Astrocyte (in vitro differentiated cells and primary cell): ENCODE measurements at places on chromosomes 5 and 9. TPM values are rescaled to one million over a fixed set of nuclear protein-coding genes. Genes with fewer than 3 reads are reported as not detected.

DNA sequence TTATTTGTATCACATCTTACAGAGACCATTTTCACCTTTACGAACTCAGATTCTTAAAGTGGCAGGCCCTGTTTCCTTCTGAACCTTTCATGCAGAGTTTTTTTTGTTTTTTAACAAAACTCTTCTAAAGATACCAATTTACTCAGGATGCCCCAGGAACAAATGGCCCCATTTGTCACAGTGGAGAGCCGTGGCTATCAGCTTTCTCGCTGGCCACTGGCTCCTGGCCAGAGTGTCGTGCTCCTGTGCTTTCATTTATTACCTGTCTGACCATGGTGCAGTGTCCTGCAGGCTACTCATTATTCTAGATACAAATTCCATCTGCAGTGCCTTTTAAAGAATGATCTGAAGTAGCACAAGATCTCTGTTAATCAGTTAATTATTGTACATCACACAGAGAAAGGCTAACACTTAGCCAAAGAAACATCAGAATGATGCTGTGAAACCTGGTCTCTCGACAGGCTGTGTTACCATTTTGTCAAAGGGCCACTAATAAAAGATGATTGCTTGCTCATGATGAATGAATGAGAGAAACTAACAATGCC is 27.8 kb downstream of the ADRA1B start:
- no peak for DNase-seq

- DNase-seq = no peak
These were observed 8.8 kb downstream of the ARPC5L start for GRCh38 chr9:124870723-124871122.

GRCh38 chr9:134052941-134053340 is 14.9 kb downstream of the BRD3 start:
- no peak for DNase-seq

MSMP gene
- not detected in 2 replicates for total RNA-seq

GRCh38 chr9:118577121-118577520 is 792.1 kb downstream of the BRINP1 start:
- DNase-seq = peak; percentile 76

DNA sequence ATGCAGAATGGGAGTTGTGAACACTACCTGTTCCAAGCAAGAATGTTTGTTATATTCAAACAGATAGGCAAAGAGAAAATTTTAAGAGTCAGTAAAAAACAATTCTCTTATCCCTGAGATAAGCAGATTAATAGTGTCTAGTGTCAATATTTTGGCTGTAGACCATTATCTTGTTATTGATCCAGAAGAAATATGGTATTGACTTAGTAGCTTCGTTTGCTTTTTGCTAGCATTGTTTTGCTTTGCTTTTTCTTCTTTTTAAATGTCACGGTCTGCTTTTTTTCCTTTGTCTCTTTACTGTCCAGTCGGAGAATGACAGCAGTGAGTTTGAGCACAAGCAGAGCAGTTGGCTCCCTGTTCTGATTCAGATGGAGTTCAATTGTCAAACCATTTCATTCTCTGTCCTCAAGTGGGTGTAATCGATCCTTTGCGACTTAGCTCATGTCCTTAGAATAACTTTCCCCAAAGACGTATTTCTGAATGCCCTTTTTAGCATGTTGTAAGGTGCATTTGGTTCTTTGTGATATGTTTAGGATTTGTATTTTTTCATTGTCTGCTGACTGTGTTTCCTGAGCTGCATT is 29.3 kb downstream of the FUBP3 start:
- no peak for DNase-seq

LECT2 gene
- total RNA-seq = not detected in 2 replicates

- no peak for DNase-seq
These were observed 51.4 kb upstream of the NEK6 start for GRCh38 chr9:124206391-124206790.

OMD gene
- total RNA-seq = not detected in 2 replicates

DNA sequence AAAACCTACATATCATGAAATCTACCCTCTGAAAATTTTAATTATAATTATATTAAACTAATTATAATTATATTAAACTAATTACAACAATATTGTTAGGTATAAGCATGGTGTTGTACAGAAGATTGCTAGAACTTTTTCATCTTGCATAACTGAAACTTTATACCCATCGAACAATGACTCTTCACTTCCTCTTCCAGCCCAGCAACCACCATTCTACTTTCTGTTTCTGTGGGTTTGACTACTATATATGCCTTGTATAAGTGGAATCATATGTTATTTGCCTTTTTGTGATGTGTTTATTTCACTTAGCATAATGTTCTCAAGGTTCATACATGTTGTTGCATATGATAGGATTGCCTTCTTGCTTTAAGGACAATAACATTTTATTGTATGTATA is 274.2 kb upstream of the CCNH start:
- no peak for DNase-seq

GRCh38 chr9:8392866-8393265 is 593.3 kb upstream of the DMAC1 start:
- DNase-seq = no peak

GPR21 gene
- 0.67 and 1.6 TPM in 2 replicates for total RNA-seq

- peak; percentile 25 for DNase-seq
These were observed 20.8 kb downstream of the DCANP1 start for GRCh38 chr5:135426102-135427082.

DNA sequence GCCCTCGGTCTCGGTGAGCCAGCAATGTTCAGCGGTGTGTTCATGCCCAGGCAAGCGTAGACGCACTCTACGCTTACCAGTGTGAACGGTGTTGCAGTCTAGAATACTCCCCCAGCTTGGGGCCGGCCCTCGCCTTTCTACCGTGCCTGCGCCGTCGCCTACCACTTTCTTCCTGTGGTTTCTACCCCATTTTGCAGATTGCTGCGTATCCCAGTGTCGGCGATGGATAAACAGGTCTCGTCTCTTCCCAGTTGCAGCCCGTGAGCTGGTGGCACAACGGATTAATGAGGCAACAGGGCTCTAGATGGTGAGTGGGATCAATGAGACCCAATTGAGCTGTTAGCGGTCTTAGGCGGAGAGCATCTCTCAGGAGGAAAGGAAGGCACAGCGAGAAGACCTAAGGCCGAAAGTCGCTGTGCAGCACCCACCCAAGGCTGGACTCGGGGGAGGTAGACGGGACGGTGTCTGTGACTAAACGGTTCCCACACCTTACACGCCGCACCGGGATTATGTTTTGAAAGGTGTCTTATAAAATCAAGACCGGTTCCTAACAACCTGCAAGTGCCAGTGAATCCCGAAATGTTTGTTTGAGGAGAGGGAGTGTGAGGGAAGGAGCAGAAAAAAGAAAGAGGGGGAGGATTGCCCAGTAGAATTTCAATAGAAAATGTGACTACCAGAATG is 5.8 kb downstream of the OTP start:
- no peak for DNase-seq

DNA sequence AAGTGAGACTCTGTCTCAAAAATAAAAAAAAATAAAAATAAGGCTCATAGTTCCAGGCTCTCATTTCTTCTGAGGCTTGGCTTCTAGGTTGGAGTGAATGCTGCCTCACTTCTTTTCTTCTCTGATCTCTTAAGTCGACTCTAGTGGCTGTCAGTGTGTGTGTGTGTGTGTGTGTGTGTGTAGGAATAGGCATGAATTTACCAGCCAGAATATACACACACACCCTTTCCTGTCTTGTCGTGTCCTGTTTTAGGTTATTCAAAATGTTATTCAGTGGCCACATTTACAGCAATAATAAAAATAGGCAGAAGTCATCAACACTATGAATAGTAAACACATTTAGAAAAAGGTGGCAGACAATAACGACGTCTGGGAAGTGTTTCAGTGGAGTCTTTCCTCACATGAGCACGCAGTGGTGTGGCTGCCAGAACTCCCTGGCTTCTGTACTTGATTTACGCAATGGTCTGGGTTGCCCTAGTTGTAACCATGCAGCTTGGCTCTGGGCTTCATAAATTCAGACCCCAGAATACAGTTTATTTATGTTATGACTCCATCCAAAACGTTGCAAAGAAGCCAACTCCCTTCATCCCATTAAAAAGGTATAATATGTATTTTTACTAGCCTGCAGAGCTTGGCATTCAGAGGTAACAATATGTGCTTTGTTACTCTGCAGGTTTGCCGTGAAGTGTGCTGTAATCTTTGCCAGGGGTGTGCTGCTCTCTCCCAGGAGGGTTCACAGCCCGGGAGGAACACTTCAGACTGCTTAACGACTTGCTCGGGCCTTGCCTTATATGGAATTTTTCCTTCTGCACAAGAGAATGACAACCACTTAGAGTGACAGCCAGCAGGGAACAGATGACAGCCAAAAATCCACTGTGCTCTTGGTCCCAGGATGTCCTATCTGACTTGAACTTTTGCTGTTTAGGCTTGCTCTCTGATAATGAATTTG is 34.4 kb upstream of the PALM2AKAP2 start:
- peak; percentile 79 for DNase-seq

GRCh38 chr5:180810959-180811622 is 8.5 kb upstream of the MGAT1 start:
- DNase-seq = no peak

ITGA2 gene
- total RNA-seq = 20.1 and 35.9 TPM in 2 replicates

DNA sequence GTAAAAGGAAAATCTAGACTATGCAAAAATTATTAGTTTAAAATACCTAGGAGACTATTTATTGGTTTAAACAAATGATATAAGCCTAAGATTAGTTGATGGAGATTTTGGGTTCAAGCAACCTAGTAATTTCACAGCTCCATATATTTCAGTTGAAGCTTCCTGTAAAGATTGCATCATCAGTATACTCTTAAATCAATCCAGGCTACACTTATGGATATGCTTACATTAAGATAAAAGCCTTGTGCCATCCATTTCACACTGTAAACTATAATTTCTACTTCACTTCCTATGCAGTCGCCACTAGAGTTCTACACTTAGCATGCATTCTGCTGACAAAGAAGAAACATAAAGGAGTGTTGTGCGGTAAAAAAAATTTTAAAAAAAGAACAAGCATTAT is 7.3 kb upstream of the LIX1 start:
- DNase-seq = no peak

DNA sequence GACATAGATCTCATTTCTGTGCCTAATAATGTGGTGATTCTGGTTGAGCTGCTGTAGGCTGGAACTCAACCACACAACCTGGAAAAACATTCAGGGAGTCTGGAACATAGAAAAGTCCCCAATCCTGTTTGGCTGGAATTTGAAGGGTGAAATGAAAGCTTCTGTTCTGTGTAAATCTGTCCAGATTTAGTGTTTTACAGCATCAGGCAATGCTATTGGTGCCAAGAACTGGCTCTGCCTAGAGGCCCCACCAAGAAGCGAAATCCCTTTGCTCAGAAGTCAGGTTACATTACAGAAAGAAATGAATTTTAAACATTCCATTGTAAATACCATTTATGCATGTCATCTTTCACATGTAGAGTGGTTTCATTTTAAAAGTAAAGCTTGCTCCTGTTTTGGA is 56.3 kb downstream of the TMEM174 start:
- DNase-seq = peak; percentile 54

PCDHA2 gene
- total RNA-seq = 2.3 and 2.5 TPM in 2 replicates

GFI1B gene
- not detected in 2 replicates for total RNA-seq

DNA sequence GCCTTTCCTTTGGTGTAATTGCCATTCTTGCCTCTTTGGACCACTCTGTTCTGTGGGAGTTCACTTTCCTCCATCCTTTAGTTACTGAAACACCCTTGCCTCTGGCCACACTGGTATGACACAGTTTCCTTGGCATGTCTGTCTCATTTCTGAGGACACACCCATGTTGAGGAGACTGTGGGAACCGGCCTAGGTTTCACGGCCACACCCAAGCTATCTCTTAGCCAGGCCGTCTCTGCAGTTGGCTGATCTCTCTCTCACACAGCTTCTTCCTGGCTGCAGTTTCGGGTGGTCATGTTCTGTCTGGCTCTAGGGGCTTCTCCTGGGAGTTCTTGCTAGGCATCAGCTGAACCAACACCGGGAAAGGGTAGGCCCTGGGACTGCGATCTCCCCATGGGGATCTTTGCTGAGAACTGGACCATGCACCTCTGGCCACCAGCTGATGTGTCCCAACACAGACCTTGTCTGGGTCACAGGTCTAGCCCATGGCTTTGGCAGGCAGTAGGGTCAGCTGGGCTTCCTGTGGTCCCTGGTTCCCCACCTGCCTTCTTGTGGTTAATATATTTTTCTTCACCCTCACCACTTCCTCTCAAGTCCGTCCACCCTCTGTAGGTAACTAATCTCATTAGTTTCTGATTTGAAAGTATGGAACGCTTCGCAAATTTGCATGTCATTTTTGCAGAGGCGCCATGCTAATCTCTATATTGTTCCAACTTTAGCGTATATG is 24.9 kb downstream of the ARHGEF37 start:
- DNase-seq = peak; percentile 83

DNA sequence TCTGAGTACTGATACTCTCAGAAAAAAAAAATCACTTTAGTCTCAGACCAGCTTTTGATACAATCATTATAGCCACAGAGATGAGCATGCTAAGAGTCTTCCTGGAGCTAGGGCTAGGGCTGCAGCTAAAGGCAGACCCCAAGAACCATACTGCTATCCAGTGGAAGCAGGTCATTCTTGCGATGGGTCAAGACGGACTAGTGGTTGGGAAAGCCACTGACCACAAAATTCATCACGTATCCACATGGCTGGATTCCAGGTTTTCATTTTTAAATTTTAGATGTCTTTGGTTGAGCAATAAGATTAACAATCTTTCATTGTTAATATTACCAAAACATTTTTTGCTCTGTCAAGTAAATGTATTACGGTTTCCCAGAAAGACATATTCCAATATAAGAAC is 598.1 kb downstream of the DNAH5 start:
- peak; percentile 52 for DNase-seq

GRCh38 chr9:133023117-133023890 is 7.5 kb upstream of the GTF3C5 start:
- no peak for DNase-seq

ARHGEF37 gene
- total RNA-seq = 1.4 and 2.3 TPM in 2 replicates

- DNase-seq = peak; percentile 8
These were observed 42.1 kb upstream of the RAPGEF6 start for GRCh38 chr5:131677115-131677514.

DNA sequence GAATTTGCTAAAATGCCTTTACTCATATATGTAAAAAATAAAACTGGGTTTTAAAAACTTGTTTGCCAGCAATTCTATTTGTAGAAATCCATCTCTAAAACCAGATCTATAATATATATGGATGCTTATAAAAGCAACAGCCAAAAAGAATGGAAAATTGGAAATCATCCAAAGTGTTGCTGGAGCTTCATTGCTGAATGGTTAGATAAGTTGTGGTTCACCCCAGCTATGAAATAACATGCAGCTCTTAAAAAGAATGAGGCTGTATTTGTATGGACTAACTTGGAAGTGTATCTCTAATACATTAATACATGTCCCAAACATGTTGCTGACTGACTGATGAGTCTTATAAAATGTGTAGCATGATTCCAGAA is 76.2 kb downstream of the STK10 start:
- DNase-seq = peak; percentile 93

HDHD3 gene
- 8.8 and 9.4 TPM in 2 replicates for total RNA-seq

PKD2L2 gene
- not detected in 2 replicates for total RNA-seq

EEIG1 gene
- total RNA-seq = 26.0 and 26.4 TPM in 2 replicates

MLANA gene
- not detected in 2 replicates for total RNA-seq
